ENCODE measurements at places on chromosomes 5 and 9.

- peak; percentile 47 for DNase-seq
Measured at GRCh38 chr9:96618209-96619123, 1.2 kb downstream of the CDC14B start.

GRCh38 chr5:108881133-108881532 is 133.4 kb downstream of the FER start:
- DNase-seq, result no peak

- no peak for DNase-seq
Measured at GRCh38 chr5:36389245-36389644, 87.5 kb upstream of the RANBP3L start.

DNA sequence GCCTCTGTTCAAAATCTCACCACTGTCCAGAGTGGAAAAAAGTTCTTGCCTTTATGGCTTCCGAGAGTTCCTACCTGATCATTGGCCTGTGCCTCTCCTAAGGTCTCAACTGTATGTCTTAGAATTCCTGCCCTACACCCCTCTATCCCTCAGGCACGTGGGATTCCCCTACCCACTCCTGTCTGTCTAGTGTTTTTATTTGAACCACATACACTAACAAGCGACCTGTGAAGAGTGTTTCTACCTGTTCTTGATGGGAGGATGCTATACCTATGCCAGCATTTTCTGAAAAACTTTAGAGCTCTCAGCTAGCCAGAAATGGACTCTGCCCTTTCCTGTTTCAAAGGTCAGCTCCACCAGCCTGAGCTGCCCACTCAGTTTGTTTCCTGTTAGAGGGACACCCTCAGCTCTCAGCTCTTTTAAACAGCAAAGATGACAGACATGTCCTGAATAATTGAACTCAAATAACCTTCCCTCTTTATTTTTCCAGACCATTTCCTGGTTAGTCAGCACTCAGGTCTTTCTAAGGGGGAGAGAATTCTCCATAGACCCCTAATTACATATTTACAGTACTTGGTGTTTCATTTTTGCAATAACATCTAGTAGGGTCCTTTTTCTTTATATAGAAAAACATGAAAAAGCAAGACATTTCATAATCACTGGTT is 214.8 kb downstream of the AOPEP start:
- DNase-seq, result no peak

- no peak for DNase-seq
Measured at GRCh38 chr9:114591291-114591787, 3.8 kb downstream of the ATP6V1G1 start.

GRCh38 chr9:128575469-128575868 is 23.1 kb downstream of the SPTAN1 start:
- DNase-seq, result no peak

- no peak for DNase-seq
Measured at GRCh38 chr5:136053336-136054141, 24.8 kb downstream of the TGFBI start.

DNA sequence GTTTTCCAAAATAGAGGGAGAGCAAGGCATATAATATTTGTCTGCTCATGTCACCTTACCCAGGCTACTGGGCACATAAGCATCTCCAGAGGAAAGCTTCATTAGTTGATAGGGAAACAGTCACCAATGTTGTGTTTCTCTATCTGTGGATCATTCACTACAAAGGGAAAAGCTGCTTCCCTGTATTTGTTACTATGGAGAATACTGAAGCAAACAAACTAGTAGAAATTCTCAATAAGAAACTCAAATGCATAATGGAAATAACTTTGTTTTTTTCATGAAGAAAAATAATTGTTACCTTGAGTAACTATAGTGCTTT is 138.2 kb downstream of the PCSK1 start:
- no peak for DNase-seq

GRCh38 chr5:134608555-134608954 is 24.1 kb downstream of the SAR1B start:
- no peak for DNase-seq

- no peak for DNase-seq
Measured at GRCh38 chr9:14383294-14383693, 69.4 kb upstream of the NFIB start.

DNA sequence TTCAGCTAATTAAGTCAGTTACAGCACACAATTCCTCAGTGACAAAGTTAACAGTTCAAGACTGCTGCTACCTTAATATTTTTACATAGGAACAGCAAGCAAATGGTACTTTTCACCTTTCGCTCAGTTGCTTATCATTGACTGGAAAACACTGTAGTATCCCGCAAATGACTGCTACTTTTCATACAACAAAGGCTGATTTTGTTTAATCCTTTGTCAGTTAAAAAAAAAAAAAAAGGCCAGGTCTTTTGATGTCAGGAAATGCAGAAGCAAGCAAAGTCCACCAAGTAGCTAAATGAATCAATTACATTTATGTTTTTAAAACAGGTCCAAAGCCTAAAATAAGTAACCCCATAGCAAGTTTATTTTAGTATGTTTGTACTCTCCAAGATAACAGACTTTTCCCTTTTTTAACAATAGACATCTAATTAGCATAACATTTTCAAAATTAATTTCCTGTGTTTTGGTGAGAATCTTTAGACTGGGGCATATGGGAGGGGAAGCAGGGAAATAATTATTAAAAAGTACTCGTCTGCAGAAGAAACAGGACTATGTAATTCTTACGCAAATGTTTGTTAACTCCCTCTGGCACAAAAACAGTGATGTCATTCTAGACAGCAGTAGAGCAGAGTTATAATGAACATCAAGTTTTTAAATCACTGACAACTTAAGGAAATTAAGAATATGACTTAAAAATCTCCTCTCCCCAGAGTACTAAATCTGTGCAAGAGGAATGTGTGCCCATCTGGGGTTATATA is 9.6 kb downstream of the PFDN1 start:
- DNase-seq, result no peak

DNA sequence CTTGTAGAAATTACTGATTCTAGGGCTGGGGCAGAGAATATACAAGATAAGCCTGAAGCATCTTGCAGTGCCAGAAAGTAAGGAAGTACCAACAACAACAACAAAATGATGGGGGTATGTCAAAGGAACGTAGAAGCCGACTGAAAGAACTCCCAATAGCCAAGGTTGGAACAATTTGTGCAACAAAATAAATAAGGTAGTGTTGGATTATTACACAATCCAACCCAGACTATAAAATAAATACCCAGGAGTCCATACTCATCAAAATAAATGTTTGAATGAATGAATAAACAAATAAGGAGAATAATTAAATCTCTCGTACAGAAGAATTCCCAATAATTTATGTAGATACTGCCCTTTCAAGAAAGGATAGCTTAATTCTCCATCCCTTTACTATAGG is 31.1 kb upstream of the GNAQ start:
- no peak for DNase-seq

Data from neural progenitor cell (in vitro differentiated cells).